ENCODE measurements at places on chromosomes 12 and 14.

DNA sequence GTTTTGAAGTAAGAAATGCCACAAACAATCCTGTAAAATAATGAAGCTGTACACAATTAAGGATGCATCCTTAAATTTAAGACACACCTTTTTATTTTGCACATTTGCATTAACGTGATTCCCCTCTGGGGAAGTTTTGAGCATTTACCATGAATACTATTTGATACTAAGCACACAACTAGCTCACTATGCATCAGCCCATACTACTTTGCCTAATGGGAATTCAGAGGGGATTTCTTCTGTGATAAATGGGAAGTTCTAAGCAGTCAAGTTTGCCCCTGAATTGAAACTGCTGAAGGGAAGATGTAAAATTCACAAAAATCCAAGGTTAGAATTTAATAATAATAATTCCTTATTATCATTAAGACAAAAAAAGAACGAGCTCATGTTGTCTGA lies 27.4 kb downstream of the SINHCAF start:
- no peak for DNase-seq

- DNase-seq, result no peak
Measured at GRCh38 chr14:90534091-90534837, 137.4 kb downstream of the CALM1 start.

- no peak for DNase-seq
Measured at GRCh38 chr14:39843881-39844280, 411.6 kb upstream of the FBXO33 start.

DNA sequence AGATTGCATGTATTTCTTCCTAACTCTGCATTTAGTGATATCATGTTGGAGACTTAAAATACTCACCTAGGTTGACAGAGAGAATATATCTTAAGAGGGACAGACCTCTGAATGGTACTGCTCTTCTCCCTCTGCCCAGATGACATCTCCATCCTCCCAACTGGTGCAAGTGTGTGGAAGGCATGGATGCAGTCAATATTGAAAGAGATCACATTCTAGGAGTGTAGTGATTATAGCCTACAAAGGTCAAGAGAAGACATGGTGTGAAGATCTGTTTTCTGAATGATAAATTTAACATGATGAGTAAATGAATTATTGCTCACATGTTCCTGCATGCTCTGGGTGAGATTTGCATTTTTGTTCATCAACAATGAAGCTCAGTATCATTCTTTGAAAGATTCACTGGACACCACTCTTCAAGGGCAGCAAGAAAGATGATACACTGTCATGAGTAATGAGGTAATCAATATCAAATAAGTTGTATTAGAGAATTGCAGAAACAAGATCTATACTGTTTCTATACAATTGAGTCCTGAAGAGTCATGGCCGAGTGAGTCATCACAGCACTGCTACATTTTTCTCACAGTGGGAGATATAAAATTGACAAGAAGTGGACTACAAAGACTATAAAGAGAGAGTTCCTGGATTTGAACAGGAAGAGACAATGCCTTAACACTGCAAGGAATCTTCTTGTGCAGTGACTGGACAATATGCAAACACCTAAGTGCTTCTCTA lies 183.3 kb upstream of the KRR1 start:
- DNase-seq, result no peak

- DNase-seq, result no peak
Measured at GRCh38 chr12:125470838-125471783, 405.9 kb downstream of the AACS start.

DNA sequence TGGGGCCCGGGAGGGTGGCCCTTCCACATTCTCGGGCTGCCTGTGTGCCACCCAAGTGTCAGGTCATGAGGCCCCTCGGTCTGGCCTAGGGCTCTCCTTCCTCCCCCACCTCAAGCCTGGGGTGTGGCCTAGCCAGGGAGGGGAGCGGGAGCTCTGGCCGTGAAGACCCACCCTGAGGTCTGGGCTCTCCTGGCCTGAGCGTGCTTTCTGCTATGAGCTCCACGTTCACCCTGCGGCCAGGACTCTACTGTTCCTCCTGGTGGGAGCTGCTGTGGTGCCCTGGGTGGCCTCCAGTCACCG lies 12.0 kb downstream of the PACS2 start:
- DNase-seq, result no peak

DNA sequence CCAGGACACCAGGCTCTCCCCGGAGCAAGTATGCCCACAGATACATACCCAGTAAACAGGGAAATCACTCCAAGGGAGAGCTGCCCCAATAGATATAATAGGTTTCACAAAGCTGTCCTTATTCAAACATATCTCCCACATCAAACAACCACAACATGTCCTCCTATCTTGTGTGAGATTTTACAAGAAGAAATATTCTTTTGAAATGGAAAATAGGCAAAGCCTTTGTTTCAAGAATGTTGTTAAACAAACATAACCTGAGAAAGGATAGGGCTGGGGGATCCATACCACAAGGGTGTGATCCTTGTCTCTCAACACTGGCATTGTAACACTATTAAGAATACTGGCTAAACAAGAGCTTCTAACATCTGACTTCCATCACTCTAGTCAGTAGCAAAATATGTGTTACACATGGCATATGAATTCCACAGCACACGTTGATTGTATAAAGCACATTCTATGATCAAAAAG lies 32.9 kb downstream of the LGR5 start:
- DNase-seq, result no peak

GRCh38 chr12:50112456-50113218 lies 601 bp downstream of the COX14 start:
- DNase-seq, result no peak

- no peak for DNase-seq
Measured at GRCh38 chr14:34655959-34656358, 26.0 kb upstream of the SNX6 start.

DNA sequence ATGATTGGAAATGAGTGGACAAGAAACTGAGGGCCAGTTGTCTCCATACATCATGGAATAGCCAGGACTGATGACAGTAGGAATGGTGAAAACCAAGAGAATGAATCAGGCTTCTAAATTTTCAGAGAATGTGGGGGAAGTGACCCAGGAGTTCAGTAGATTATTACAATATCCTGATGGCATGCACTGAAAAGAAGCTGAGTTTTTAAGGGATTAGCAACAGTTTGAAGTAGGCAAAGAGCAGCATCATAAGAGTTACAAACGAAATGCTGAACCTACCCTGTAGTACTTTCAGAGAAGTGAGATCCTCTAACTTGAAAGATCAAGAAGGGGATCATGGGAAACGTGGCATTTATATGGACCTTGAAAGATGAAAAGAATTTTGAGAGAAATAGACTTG lies 13.2 kb downstream of the SLC2A14 start:
- DNase-seq, result no peak

GRCh38 chr12:4506870-4507269 lies 31.8 kb upstream of the RAD51AP1 start:
- DNase-seq, result peak; percentile 7

DNA sequence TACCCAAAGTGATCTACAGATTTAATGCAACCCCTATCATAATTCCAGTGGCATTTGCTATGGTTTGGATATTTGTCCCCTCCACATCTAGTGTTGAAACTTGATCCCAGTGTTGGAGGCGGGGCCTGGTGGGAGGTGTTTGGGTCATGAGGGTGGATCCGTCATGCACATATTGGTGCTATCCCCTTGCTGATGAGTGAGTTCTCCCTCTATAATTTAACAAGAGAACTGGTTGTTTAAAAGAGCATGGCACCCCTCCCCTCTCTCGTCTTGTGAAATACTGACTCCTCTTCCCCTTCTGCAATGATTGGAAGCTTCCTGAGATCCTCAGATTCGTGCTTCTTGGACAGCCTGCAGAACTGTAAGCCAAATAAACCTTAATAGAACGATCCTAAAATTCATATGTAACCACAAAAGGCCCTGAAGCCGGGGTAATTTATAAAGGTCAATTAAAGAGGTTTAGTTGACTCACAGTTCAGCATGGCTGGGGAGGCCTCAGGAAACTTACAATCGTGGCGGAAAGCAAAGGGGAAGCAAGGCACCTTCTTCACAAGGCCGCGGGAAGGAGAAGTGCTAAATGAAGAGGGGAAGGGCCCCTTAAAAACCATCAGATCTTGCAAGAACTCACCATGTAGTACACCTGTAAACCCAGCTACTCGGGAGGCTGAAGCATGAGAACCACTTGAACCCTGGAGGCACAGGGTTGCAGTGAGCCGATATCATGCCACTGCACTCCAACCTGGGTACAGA lies 41.2 kb downstream of the SLC39A9 start:
- no peak for DNase-seq

DNA sequence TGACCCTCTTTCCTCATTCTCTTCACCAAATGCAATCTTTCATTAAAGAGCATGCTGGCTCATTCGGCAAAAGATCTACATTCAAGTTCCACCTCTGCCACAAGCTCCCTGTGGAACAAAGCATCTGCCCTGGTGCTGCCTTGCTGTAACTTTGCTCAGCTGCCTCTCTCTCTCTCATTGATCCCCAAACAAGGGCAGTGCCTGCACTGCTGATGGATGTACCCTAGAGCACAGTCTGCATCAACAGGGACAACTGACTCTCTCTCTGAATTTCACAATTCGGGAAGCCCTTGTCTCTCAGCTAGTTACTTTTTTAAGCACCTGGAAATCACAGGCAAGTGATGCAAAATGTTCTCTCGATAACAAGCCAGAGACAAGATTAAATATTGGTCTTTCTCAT lies 174.0 kb upstream of the DIO2 start:
- no peak for DNase-seq

DNA sequence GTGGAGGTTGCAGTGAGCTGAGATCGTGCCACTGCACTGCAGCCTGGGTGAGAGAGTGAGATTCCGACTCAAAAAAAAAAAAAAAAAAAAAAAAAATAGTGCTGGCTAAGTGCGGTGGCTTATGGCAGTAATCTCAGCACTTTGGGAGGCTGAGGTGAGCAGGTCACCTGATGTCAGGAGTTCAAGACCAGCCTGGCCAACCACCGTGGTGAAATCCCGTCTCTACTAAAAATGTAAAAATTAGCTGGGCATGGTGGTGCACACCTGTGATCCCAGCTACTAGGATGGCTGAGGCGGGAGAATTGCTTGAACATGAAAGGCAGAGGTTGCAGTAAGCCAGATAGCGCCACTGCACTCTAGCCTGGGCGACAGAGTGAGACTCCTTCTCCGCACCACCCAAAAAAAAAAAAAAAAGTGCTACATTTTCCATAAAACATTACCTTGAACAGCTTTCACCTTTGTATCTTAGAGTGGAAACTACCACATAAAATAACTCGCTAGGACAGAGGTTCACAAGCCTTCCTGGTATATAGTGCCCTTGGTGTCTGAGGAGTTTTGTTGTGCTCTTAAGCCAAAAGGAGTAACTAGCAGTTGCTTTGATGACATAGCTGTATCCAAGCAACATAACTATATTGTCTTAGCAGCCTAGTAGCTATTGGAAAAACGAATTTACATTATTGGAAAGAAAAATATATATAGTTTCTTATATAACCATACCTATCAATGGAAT lies 11.1 kb downstream of the PTGES3 start:
- DNase-seq, result no peak

DNA sequence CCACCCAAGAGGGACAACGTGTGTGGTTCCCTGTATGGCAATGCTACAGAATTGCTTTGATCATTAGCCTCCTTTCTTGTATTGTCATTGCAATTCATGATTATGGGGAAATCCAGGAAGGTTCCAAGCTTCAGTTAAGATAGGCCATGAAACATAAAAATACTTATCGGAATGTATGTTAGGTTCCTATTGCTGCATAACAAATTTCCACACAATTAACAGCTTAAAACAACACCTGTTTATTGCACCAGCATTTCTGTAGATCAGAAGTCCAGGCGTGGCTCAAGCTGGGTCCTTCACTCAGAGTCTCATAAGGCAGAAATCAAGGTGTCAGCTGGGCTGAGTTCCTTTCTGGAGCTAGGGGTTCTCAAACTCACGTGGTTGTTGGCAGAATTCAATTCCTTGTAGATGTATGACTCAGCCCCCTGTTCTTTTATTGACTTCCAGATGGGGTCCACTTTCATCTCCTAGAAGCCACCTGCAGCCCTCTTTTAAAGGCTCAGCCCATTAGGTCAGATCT lies 365.6 kb upstream of the TMPO start:
- no peak for DNase-seq

DNA sequence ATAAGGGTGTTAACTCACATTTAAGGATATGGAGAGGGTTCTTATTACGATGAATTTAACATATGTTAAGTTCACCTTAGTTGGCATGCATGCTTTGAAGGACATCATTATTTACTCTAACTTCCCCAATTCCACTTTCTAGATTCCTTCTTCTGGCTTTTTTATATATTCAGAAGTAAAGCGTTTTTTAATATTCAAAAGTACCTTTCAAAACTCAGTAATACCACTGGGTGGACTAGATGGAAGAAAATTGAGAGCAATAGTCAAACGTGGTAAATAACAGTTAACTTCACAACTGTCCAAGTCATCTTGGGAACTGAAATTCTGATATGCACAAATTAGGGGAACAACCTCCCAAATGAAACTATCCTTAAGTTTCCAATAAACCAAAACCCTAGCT lies 9.1 kb downstream of the SINHCAF start:
- DNase-seq, result no peak

- DNase-seq, result no peak
Measured at GRCh38 chr12:51460519-51460918, 35.9 kb downstream of the SLC4A8 start.

DNA sequence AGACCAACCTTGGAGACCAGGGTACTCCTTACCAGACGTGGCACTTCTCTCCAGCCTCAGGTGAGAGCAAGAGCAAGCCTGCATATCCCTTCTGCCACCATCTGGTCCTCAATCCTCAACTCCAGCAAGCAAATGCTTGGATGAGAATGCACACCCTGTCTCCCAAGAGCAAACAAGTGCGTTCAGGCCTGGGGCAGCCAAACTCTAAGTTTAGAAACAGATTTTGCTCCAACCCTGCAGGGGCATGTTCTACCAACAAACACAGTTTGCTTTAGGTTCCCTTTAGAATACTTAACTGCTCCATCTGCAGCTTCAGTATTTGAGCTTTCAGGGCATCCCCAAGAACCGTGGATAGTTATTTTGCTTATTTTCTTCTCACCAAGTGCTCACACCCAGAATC lies 55.9 kb upstream of the FICD start:
- DNase-seq, result no peak

DNA sequence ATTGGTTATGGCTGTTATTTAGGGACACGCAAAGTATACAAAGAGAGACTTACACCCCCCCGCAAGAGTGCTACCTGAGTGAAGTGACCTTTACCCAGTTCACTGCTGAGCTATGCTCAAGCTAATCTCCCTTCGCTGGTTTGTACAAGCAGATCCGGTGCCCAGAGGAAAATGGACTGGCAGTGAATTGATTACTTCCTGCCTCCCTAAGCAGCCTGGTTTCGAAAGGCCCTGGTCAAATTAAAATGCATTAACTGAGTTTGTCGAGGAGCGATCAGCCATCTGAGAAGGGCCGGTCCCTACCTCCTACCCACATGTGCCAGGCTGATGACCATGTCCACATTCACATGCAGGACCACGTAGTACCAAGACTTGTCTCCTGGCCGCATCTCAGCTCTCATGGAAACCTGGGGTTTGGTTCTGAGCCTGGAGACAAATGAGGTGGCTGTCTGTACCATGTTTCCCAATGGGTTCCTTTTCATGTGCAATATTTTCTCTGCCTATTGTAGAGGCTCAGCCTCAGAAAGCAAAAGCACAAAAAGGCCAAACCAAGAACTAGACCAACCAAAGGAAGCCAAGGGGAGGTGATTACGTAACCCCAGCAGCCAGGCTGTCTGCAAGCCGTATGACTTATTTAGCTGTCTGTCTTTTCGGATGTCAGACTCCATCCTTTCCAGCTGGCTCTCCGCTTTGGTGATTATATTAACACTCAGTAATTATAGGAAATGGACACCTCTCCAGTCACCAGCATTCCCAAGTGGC lies 284.7 kb upstream of the PWP1 start:
- no peak for DNase-seq

GRCh38 chr12:78308701-78309100 lies 478.0 kb downstream of the NAV3 start:
- no peak for DNase-seq
